SJCRH30 (cell line): ENCODE measurements at places on chromosomes 2 and 18. TPM values are rescaled to one million over a fixed set of nuclear protein-coding genes. Genes with fewer than 3 reads are reported as not detected.

DNA sequence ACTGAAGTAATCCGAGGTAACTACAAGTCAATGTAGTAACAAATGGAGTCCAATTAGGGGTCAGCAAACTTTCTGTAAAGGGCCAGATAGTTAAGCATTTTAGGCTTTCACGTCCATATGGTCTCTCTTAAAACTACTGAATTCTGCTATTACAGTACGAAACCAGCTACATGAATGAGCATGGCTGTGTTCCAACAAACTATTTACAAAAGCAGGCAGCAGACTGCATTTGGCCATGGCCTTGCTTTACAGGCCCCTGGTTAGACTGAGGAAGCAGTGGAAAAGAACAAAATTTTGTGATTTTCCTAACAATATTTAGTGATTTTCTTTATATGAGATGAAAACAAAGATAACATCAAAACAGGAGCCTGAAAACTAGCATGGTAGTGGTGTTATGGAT, 64.0 kb downstream of the RTN4 start:
- no peak for DNase-seq
- H3K27me3 ChIP-seq: no peaks in the 10 kb centered on the region
- peaks cover 61% of the 10 kb centered on the region for H3K36me3 ChIP-seq
- H3K4me1 ChIP-seq: 0 out of 2 replicates have a peak, but pooled peaks cover 4% of the 10 kb centered on the region
- no peak overlapping the region for H3K4me3 ChIP-seq
- no peak overlapping the region for H3K27ac ChIP-seq

DNA sequence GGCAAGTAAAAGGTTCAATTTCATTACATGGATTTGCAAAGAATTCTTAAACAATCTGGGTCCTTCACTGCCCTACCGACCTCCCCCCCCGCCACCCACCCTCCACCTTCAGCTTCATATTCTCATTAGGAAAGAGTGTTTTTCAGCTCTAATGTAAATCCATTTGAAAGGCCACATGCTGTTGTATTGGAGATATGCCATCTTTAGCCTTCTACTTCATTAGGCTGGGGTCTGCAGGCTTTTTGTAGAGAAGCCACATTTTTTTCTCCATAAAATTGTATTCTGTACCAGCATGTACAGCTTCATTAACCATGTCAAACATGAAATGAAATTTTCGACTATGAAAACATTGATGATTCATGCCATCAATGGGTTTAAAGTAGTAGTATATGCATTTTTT, 42.8 kb upstream of the THUMPD2 start:
- no peak for DNase-seq
- H3K27me3 ChIP-seq: no peaks in the 10 kb centered on the region
- no peak overlapping the region for H3K27ac ChIP-seq
- H3K36me3 ChIP-seq: no peaks in the 10 kb centered on the region
- H3K4me1 ChIP-seq: no peaks in the 10 kb centered on the region
- no peak overlapping the region for H3K4me3 ChIP-seq

- no peaks in the 10 kb centered on the region for H3K27me3 ChIP-seq
- no peaks in the 10 kb centered on the region for H3K4me1 ChIP-seq
- H3K27ac ChIP-seq: no peak overlapping the region
- H3K36me3 ChIP-seq: no peaks in the 10 kb centered on the region
- no peak for DNase-seq
- no peak overlapping the region for H3K4me3 ChIP-seq
These were observed 583.4 kb downstream of the ZEB2 start for GRCh38 chr2:143936538-143936847.

DNA sequence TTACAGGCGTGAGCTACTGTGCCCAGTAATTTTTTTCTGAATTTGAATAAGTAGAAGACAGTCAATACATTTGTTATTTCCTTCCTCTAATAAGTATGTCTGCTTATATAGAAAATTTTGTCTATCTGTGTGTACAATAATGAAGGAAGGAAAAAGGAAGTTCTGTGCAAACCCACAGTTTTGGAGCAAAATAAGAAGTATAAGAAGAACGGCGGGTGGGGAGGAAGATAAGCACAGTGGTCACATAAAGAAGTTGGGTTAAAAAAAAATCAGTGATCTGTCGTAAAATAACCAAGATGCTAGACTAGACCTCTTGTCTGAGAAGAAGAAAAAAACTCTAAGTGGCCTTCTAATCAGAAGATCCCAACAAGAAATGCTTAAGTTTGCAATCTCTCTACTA, 20.2 kb downstream of the MGAT4A start:
- no peak overlapping the region for H3K27ac ChIP-seq
- no peak for DNase-seq
- no peaks in the 10 kb centered on the region for H3K4me1 ChIP-seq
- H3K36me3 ChIP-seq: no peaks in the 10 kb centered on the region

DNA sequence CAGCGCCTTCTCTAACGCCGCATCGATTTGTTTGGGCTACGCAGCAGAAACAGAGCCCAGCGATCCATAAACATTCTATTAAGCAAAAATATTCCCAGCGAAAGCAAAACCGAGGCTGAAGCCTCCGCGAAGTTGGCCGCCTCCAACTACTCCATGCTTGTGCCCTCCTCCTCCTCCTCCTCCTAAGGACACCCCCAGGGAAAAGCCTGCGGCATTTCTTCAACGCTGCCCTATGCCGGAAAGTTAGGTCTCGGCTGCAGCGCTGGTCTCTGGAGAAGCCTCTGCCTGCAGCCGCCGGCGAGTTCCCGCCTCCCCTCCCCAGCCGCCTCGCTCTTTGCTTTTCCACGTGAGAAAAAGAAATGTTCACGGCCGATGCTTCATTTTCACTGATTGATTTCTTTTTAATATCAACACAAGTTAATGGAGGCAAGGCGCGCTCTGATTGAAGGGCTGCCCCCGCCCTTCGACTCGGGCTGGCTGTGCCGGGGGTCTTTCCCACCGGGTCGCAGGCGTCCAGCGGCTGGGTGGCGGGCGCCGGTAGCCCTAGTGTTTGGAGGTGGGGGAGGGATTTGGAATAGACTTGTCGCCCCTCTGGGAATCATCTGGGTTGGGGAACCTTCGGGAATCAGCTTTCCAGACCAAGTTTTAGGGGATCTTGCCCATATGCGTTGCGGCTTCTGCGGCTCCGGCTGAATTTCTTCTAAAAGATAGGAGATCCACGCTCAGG, 3.9 kb downstream of the NRP2 start:
- H3K4me3 ChIP-seq: no peak overlapping the region
- no peaks in the 10 kb centered on the region for H3K27me3 ChIP-seq
- DNase-seq: no peak
- H3K36me3 ChIP-seq: no peaks in the 10 kb centered on the region
- H3K27ac ChIP-seq: no peak overlapping the region

SLC5A7 gene
- not detected in 2 replicates for total RNA-seq

CXCR1 gene
- not detected in 2 replicates for total RNA-seq

RGPD3 gene
- total RNA-seq: not detected in 2 replicates

GLI2 gene
- total RNA-seq: 13.0 and 18.4 TPM in 2 replicates
